Skin of body (tissue), 3 donors: ENCODE measurements at places on chromosomes 1 and 21. TPM values are rescaled to one million over a fixed set of nuclear protein-coding genes. Genes with fewer than 3 reads are reported as not detected.

GPA33 gene
- 0.10 TPM for total RNA-seq

HAO2 gene
- total RNA-seq = 0.20 TPM

TRIM33 gene
- 61.4 TPM for total RNA-seq

WNT4 gene
- total RNA-seq = 4.2 TPM

DMRTA2 gene
- total RNA-seq = not detected
